Activated T-helper 2 cell treated with anti-CD3 and anti-CD28 coated beads, Interferon-gamma antibody, Interleukin-2, Interleukin-4, amounts not matched to agents 10 μg/mL and 5 μg/mL and 100 μg/mL, durations not matched to agents 14 hours and 24 hours and 36 hours (primary cell): ENCODE measurements at places on chromosomes 12 and 14. TPM values are rescaled to one million over a fixed set of nuclear protein-coding genes. Genes with fewer than 3 reads are reported as not detected.

- H3K27ac ChIP-seq: no peak overlapping the region
- peaks cover 21% of the 10 kb centered on the region for H3K36me3 ChIP-seq
- no peaks in the 10 kb centered on the region for H3K27me3 ChIP-seq
- peaks cover 7% of the 10 kb centered on the region for H3K4me1 ChIP-seq
- DNase-seq: no peak
Measured at GRCh38 chr12:12654691-12655460, 41.1 kb downstream of the GPR19 start.

- H3K27me3 ChIP-seq: no peaks in the 10 kb centered on the region
Measured at GRCh38 chr12:20547816-20548575, 147.1 kb upstream of the SLCO1C1 start.

DNA sequence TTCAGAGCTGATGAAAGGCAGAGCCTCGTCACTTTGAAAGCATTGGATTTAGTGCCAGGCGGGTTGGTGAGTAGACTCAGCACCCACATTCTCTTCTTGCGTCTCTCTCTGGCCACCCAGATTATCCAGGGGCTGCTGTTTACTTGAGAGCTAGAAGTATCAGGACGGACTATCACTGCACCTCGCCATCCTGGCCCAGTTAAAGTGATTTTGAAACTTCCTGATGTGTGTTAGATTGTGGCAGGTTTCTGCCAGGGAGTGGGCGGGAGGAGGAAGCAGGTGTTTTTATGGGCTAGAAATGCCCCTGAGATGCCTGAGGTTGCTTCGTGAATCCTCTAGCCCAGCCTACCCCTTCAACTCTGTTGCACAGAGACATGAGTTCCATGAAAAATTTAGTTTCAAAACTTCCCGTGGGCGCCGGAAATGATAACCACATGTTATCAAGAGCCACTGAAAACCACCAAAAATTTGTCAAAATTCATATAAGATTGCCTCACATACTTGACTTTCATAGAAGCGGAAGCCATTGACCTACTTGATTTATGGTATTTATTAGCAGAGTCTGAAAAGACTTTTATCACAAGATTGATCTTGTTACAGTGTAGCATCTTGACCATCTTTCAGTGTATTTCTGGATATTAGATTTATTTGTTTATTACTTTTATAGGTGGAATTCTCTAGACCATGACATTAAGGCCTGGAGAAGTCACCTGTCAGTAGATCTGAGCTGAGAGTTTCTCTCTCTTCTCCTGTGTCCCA, 466.0 kb downstream of the RAD51B start:
- no peaks in the 10 kb centered on the region for H3K36me3 ChIP-seq
- H3K4me1 ChIP-seq: peaks cover 58% of the 10 kb centered on the region

The TCL1B gene
- not detected in 2 replicates for total RNA-seq
